A549 treated with CORT108297 at 1 μM for 4 hours (cell line): ENCODE measurements at places on chromosomes 7 and 10. TPM values are rescaled to one million over a fixed set of nuclear protein-coding genes. Genes with fewer than 3 reads are reported as not detected.

The MBL2 gene
- not detected in 5 replicates for total RNA-seq

The ASL gene
- total RNA-seq, result 20.8 to 26.1 TPM (median 24.0 TPM) in 5 replicates

The FAM25C gene
- total RNA-seq, result 0.53 to 3.3 TPM (median 1.4 TPM) in 4 of 5 replicates, not detected in the other

The HNRNPH3 gene
- total RNA-seq, result 180 to 284 TPM (median 191 TPM) in 5 replicates

The HIBADH gene
- total RNA-seq, result 39.9 to 45.3 TPM (median 42.2 TPM) in 5 replicates

The IDE gene
- 18.6 to 26.2 TPM (median 24.0 TPM) in 5 replicates for total RNA-seq

The NET1 gene
- total RNA-seq, result 53.0 to 74.1 TPM (median 68.4 TPM) in 5 replicates

The TMEM139 gene
- 0.75 to 1.4 TPM (median 1.2 TPM) in 5 replicates for total RNA-seq

The NUPR2 gene
- not detected in 5 replicates for total RNA-seq

The CLCN1 gene
- 0.02 to 0.08 TPM (median 0.07 TPM) in 4 of 5 replicates, not detected in the other for total RNA-seq

The COBL gene
- 4.2 to 4.6 TPM (median 4.5 TPM) in 5 replicates for total RNA-seq

The PDE6C gene
- total RNA-seq, result not detected in 5 replicates

The RNF133 gene
- not detected in 5 replicates for total RNA-seq

The IFIT1B gene
- not detected in 5 replicates for total RNA-seq

The PLPP4 gene
- 0.05 to 0.08 TPM in 2 of 5 replicates, not detected in the others for total RNA-seq

The AGAP5 gene
- total RNA-seq, result 2.1 to 2.9 TPM (median 2.4 TPM) in 5 replicates

The LRRN3 gene
- 0.03 to 0.09 TPM (median 0.05 TPM) in 4 of 5 replicates, not detected in the other for total RNA-seq

The ANLN gene
- total RNA-seq, result 50.3 to 85.4 TPM (median 66.5 TPM) in 5 replicates

The ZNF727 gene
- not detected in 5 replicates for total RNA-seq
